NK-92 treated with Interleukin-12 subunit alpha and Interleukin-12 subunit beta, amount 100 ng/mL, for 24 hours (cell line): ENCODE measurements at places on chromosomes 5 and 9.

DNA sequence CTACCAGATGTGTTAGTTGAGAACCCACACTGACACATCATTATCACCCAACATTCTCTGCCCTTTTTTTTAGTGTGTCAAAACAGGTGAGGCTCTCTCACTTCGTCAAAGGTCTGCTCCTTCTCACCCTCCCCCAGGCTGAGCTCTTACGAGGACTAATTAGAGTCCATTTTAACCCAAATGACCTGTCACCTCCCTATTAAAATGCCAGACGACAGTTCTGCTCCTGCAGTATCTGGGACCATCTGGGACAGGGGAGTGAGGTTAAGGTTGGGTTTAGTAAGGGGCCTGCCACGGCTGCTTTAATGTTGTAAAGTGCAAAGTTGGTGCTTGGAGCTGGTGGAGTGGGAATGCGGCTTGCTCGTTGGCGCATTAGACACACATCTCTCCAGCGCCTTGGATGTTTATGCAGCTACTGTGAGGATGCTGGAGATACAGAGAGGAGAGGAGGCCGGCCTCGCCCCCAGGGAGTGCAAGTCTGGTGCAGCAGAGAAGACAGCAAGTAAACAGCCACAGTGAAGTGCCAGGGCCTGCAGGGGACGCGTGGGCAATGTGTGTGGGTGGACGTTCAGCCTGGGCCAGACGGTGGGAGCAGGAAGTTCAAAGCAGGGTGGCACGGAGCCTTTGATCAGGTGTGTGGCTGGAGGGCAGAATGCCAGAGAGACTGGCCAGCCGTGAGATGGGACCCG lies 96.2 kb downstream of the C9orf50 start:
- DNase-seq, result no peak

- no peak for DNase-seq
Measured at GRCh38 chr9:16485160-16485559, 385.3 kb downstream of the BNC2 start.

GRCh38 chr5:92554447-92555085 lies 1026.5 kb downstream of the NR2F1-AS1 start:
- DNase-seq, result no peak

DNA sequence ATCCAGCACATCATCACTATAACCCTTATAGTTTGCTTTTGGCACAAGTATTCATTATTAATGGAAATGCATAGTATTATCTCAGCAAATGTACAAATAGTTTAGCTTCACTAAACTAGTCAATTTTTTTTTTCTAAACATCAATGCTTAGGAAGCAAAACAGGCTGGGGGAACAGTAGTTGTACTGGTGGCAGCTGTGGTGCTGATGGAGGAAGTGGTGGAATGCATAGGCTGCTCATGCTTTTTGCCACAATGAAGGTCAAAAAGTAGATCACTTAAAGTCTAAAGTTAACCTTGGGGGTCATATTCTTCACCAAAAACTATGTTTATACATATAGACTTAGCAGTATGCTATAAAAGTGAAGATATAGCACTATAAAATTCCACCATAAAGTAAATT lies 36.3 kb upstream of the CDKN2B start:
- DNase-seq, result no peak

- no peak for DNase-seq
Measured at GRCh38 chr5:148831590-148832565, 5.5 kb downstream of the ADRB2 start.

DNA sequence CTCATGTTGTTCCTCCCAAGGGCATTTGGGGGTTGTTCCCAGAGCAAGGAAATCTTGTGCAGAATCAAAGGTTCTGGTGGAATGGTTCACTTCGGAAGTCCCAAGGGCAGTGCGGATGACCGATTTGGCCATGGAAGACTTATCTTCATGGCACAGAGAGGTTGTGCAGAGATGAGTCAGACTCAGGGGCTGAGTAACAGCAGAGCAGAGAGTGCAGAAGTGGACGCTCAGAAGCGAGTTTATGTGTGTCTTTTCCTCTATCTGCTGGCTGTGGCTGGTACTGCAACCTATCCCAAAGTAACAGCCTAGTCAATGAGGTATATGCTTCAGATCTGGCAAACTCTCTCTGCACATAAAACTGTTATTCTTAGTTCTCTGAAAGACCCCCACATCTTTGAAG lies 118.1 kb downstream of the DPYSL3 start:
- DNase-seq, result no peak

DNA sequence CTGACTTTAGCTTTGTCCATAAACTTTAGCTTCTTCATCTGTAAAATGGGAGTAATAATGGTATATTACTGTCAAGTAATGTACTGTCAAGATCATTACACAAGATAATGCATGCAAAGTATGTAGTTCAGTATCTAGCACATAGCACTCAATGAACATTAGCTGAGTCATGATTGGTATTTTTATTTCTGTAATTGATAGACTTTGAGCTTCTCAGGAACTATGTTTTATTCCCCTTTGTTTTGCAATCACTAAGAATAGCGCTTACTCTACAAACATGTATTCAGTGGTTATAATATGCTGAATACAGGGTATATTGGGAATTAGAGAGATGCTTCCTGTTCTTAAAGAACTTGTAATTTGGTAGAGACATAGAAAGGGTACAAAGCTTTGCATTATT lies 142.3 kb upstream of the KLF9 start:
- no peak for DNase-seq

- DNase-seq, result no peak
Measured at GRCh38 chr5:20368571-20369517, 380.8 kb upstream of the CDH18 start.

- no peak for DNase-seq
Measured at GRCh38 chr5:89106480-89106879, 223.5 kb upstream of the MEF2C start.

GRCh38 chr5:60209146-60209840 lies 315.8 kb upstream of the PDE4D start:
- DNase-seq, result no peak

GRCh38 chr5:159274676-159275075 lies 11.6 kb downstream of the UBLCP1 start:
- DNase-seq, result no peak

DNA sequence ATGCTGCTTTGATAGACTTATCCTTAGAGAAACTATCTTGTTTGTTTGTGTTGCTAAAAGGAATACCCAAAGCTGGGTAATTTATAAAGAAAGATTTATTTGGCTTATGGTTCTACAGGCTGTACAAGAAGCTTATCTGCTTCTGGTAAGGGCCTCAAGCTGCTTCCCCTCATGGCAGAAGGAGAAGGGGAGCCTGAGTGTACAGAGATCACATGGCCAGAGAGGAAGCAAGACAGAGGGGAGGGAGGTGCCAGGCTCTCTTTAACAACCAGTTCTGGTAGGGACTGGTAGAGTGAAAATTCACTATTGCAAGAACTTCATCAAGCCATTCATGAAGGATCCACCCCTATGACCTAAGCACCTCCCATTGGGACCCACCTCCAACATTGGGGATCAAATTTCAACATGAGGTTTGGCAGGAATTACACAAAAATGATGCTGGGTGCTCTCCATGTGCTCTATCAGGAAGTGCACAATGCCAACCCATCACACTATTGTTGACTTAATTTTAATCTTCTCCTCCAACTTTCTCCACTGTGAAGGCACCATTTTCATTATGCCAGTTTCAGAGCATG lies 115.1 kb upstream of the SHB start:
- DNase-seq, result no peak

- no peak for DNase-seq
Measured at GRCh38 chr5:82387001-82387818, 109.1 kb upstream of the RPS23 start.

DNA sequence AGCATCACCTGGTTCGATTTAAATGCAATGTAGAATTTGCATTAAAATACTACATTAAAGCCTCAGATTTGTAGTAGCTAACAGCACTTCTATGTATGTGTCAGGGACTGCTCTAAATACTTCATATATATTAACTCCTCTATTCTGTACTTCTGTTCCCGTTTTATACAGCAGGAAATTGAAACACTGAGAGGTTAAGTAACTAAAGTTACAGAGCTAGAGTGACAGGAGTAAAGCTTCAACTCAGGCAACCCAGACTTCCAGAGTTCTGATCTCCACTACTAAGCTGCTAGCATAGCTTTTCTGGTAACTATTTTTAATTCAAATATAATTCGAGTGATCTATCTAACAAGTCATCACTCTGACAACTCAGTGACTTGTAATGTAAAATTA lies 619 bp upstream of the APC start:
- no peak for DNase-seq

DNA sequence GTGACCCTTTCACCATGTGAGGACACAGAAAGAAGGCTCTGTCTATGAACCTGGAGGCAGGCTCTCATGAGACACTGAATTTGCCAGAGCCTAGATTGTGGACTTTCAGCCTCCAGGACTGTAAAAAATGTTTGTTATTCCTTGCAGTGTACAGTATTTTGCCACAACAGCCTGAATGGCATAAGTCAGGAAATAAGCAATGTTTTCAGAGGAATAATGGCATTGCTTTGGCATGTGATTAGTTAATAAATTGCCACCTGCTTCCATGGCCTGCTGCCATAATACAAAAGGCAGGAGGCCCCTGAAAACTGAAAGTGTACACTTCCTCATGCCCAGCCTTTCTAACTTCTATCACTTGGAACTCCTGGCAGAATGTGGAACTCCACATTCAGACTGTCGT lies 408.1 kb downstream of the GADD45G start:
- no peak for DNase-seq

- DNase-seq, result no peak
Measured at GRCh38 chr5:105392710-105393149, 1830.1 kb upstream of the NUDT12 start.

DNA sequence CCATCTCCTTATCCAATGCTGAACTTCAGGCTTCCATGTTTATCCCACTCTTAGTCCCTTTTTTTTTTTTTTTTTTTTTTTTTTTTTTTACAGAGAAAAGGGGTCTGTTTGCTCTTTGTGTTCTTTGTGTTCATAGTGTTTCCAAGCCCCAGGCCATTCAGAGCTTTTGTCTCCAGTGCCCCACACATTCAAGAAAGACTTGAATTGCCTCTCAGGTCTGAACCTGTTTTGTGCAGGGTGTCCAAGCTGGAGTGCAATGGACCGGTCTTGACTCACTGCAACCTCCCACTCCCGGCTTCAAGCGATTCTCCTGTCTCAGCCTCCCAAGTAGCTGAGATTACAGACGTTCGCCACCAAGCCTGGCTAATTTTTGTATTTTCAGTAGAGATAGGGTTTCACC lies 191.2 kb downstream of the PALM2AKAP2 start:
- no peak for DNase-seq

DNA sequence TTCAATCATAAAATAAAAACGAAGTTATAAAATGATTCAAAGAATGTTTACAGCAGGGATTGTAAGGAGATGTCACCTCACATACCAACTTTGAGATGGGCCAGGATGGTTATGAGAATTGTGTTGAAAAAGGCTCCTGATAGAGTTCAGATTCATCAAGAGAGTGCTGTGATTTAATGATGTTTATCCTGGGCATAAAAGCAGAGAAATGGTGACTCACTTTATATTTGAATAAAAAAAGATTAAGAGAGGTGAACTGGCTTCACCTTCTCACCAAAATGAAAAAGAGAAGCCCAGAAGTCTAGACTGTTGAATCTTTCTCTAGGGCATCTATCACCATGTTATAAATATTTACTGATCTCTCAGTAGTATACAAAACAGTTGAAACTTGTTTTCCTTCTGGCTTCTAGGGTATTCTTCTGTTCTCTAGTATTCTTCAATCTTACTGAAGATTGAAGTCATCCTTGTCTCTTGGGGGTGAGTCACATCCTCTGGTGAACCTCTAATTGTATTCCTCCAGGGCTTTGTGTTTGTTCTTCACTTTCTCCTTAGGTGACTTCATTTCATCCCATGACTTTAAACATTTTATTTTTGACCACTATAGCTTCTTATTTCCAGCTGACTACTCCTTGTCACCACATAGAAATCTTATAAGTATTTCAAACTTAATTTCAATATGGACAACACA lies 1237.3 kb upstream of the C9orf72 start:
- no peak for DNase-seq

DNA sequence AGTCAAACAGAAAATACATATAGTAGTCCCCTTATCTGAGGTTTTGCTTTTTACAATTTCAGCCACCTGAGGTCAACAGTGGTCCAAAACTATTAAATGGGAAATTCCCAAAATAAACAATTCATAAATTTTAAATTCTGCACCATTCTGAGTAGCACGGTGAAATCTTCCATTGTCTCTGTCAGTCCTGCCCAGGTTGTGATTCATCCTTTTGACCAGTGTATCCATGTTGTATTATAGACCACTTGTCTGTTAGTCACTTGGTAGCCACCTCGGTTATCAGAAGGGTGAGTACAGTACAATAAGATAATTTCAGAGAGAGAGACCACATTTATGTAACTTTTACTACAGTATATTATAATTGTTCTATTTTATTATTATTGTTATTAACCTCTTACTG lies 2.8 kb downstream of the CCDC152 start:
- no peak for DNase-seq

- DNase-seq, result no peak
Measured at GRCh38 chr9:88694625-88695024, 159.6 kb downstream of the NXNL2 start.

GRCh38 chr9:136584401-136584932 lies 38.6 kb upstream of the NOTCH1 start:
- no peak for DNase-seq
